ENCODE measurements at places on chromosomes 2 and 18.

GRCh38 chr2:120892967-120893667 is 157.4 kb downstream of the GLI2 start:
- DNase-seq = peak; percentile 33

DNA sequence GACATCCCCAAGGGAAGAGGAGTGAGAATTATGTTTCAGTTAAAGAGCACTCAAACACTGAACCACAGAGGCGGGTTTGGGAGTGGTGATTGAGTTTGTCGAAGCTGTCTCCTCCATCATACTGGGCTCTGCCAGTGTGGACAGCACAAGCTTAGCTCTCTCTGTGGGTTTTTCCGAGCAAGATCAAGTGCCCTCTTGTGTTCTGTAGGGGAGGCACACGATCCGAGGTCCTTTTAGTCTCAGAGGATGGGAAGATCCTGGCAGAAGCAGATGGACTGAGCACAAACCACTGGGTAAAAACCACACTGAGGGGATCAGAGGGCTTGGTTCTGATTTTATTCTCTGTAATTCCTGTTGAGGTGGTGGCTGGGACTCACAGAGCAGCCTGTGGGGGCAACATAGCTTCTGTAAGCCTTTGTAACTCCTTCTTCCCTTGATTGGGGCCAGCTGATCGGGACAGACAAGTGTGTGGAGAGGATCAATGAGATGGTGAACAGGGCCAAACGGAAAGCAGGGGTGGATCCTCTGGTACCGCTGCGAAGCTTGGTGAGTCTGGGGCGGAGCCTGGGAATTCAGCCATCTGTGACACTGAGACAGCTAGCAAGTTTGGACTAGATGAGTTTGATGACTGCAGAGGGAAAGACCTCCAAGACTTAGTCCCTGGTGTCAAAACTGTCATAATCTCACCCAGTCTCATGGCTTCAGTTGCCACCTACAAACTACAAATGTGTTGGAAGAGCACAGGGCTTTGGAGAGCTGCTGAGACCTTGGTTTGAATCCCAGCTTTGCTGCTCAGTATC is 2.0 kb downstream of the NAGK start:
- DNase-seq = no peak

DNA sequence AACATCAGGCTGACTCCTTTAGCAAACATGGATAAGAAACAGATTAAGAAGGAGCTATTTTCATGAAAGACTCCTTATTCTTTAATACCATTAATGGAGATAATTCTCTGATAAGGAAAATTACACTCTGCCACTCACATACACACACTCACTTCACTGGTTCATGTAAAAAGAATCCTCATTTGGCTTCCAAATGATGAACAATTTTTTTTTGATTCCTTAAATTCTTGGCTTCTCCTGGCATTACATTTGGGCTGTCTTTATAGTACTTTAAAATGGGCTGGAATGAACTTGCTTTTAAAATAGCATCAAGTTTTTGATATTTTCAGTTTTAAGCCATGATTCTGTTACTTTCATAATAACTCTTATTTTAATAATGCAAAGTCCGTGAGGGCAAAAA is 328.6 kb downstream of the SLC8A1 start:
- peak; percentile 24 for DNase-seq

DNA sequence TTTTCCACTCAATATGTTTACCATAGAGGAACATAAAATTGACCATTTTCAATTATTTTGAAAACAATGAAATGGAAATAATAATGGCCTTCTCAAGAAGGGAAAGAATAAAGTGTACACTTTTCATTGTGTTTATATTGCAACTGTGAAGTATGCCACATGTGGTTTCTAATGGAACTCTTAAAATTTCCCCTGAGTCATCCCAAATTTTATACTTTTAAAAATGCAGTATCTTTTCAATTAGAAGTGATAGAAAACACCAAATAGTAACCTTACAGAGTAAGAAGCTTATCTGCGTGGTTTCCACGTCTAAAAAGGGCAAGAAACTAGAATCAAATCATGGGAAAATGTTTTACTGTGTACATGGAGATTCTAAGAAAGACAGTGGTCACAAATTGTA is 70.0 kb downstream of the SCG2 start:
- no peak for DNase-seq

DNA sequence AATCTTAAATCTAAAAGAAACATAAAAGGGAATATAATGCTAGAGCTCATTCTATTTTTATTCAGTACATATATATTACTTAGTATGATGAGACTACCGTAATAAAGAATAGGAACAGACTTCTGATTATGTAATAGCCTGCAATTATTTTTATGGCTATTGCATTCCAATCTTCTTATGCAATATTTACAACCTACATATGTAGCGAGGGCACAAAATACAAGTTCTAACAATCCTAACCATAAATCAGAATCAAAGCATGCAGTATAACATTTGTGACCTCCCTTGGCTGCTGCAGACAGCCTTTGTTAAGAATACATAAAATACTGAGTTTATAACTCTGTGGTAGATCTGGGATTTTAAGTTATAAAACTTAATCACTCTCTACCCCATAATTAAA is 177.6 kb downstream of the BABAM2 start:
- no peak for DNase-seq

DNA sequence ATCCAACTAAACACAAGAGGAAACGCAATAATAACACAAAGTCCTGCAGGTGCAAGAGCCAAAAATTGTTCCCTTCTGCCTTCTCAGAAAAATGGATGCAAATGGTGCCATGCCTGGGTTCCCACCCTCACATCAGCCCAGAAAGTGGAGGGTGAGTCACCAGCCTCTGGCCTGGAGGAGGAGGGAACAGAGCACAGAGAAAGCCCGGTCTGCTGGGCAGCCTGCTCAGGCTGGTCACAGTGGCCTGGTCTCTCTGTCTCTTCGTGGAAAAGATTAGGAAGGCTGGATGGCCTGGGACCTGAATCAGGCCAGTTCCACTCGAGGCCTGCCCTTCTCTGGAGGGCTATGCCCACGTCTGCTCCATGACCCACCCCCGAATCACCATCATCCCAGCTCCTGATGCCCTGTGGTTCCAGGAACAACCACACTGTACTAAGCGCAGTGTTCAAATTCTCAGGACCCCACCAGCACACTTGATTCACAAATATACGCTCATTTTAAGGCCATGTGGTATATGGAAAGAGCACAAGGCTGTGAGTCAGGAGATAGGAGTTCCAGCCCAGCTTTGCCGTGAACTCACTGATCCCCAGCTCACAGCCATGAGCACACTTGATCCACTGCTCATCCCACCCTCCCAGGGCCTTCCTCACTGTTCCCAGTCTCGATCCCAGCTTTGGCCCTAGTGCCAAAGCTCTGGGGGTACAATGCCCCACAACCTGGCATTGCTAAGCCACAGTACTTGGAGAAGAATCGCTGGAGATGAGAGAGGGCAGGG is 82.1 kb downstream of the ZBTB7C start:
- DNase-seq = no peak

GRCh38 chr2:237511433-237511832 is 24.4 kb downstream of the MLPH start:
- no peak for DNase-seq

DNA sequence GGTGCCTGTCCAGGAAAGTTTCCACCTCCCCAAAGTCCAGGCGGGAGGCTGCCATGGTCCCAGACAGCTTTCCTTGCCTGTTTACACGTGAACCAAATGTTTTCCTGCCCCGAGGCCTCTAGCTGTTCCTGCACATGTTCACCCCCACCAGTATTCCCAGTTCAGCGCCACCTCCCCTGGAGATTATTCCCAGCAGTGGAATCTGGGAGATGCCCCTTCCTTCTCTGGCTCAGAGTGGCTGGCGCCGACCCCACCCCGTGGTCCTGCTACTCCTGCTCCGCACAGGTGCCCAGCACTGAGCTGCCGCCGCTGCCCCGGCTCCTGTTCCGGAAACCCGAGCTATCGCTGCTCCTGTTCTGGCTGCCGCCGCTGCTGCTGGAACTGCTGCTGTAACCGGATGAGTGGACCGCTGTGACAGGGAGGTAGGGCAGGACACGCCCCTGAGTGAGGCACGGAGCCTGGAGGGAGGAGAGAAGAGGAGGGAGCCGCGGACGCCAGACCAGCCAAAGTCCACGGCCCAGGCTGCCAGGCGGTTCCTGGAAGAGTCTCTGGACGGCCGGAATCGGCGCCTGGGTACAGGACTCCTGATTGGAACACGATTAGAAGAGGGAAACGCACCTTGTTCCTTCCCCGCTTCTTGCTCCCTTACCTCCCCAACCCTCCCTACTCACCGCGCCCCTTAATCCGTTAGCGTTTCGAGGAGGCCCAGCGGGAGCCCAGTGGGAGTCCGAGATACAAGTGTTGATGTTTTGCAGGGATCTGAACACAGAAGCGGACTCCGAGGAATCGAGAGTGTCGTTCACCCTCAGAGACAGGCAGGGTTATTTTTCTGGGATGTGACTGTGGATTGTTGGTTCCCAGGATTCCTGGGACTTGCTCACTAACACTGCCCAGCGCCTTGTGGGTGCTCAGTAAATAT is at the start of gene PDE11A:
Gene PDE11A (minus strand): TSS at position 395 of the 919 bp plus-strand sequence. CDS start 340 bp downstream, at position 55.
- peak; percentile 15 for DNase-seq

DNA sequence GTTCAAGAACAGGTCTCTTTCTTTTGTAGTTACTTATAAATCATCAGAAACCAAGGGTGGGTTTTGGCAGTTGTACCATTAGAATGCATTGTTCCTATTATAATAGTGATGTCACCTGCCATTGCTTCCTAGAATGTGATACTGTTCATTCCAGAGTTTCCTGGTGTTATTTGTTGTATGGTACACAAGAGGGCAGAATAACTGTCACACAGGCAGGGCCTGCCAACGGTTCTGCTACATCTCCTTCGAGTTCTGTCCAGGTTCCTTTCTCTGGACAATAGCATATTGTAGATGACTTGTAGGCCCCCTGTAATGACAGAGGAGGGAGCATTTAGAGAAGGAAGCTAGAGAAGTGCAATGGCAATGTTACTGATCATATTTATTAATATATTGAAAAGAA is 98.3 kb downstream of the KLHL14 start:
- no peak for DNase-seq

GRCh38 chr2:155377931-155378444 is 679.5 kb downstream of the KCNJ3 start:
- DNase-seq = no peak

DNA sequence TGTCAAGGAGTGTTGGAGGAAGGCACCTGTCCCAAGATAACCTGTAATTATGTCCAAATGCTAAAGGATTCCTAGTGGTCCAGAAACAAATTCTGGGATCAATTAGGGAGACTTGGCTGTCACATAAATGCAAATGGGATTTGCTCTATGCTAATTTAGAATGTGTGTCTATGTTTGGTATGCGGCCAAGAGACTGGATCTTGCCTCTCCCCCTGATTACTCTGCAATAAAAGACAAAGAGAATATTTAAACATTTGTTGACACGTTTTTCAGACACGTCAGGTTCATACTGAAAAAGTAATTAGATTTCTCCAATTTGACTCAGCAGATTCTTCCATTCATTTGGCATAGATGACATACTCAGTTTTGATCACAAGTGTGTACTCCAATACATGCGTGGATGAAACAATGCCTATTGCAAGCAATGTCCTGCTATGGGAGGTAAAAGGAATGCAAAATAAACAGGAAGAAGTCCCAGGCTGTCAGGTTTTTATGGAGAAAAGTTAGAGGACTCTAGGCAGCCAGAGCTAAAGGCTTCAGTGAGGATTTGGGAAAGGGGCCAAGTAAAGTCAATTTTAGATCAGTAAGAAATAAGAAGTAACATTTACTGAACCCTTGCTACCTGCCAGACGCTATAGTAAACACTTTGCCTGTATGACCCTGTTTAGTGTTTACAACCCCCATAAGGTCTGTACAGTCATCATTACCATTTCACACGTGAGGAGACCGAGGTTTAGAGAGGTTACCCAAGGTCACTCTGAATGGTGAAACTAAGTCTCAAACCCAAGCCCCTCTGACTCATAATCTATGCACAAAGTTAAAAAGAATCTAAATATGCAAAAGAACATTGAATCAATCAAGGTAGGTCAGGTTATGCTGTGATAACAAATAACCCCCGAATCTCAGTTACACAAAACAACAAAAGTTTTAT is 7.8 kb downstream of the ANTXR1 start:
- no peak for DNase-seq

- no peak for DNase-seq
Measured at GRCh38 chr2:163077241-163077640, 238.7 kb upstream of the KCNH7 start.

GRCh38 chr2:36173760-36174404 is 181.7 kb upstream of the CRIM1 start:
- DNase-seq = no peak

GRCh38 chr2:39991298-39991697 is 212.2 kb upstream of the THUMPD2 start:
- DNase-seq = peak; percentile 72

DNA sequence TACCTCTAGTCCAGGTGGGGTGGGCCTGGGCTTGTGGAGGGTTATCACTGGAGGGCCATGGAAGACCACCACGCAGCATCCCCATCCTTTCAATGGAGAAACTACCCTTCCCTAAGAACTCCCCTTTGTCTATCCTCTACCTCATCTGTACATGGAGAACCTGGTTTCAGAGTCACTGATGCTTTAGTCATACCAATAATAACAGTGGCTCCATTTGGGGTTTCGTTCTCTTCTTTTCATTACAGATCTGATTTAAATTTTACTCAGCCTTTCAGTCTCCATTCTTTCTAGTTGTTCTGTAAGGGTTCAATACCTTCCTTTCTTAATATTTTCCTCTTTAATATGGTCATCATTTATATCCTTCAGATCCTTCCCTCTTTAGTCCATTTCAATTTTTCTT is 54.6 kb upstream of the ZFP36L2 start:
- no peak for DNase-seq

GRCh38 chr2:37588316-37588777 is 83.1 kb downstream of the CDC42EP3 start:
- no peak for DNase-seq

- DNase-seq = peak; percentile 33
Measured at GRCh38 chr2:15302154-15302553, 259.0 kb downstream of the NBAS start.

- DNase-seq = no peak
Measured at GRCh38 chr2:151002959-151003600, 258.6 kb downstream of the RBM43 start.

GRCh38 chr2:85330839-85331636 is 3.2 kb upstream of the TGOLN2 start:
- no peak for DNase-seq

- DNase-seq = no peak
Measured at GRCh38 chr2:126381091-126381490, 274.9 kb upstream of the GYPC start.
